HL-60 (cell line): ENCODE measurements at places on chromosomes 12 and 14.

- DNase-seq: no peak
These were observed 23.4 kb downstream of the PLEKHG3 start for GRCh38 chr14:64727551-64728071.

GRCh38 chr12:111411185-111411764, 5.6 kb downstream of the SH2B3 start:
- no peak for DNase-seq

DNA sequence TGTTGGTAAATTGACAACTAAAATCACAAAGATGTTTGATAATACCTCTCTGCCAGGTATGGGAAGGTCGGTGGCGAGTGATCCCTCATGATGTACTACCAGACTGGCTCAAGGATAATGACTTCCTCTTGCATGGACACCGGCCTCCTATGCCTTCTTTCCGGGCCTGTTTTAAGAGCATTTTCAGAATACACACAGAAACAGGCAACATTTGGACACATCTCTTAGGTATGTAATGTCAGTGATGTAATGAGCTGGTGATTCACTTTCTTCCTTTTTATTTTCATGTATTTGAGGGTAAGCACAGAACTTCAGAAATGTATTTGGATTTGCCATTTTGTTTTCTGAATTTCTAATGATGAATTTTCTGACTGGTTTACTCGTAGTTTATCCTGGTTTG, 42.6 kb upstream of the LRTM2 start:
- DNase-seq: no peak

- peak; percentile 2 for DNase-seq
These were observed 80.0 kb downstream of the NTF3 start for GRCh38 chr12:5511644-5512600.

- DNase-seq: no peak
These were observed 14.3 kb downstream of the MCRS1 start for GRCh38 chr12:49553512-49554088.

DNA sequence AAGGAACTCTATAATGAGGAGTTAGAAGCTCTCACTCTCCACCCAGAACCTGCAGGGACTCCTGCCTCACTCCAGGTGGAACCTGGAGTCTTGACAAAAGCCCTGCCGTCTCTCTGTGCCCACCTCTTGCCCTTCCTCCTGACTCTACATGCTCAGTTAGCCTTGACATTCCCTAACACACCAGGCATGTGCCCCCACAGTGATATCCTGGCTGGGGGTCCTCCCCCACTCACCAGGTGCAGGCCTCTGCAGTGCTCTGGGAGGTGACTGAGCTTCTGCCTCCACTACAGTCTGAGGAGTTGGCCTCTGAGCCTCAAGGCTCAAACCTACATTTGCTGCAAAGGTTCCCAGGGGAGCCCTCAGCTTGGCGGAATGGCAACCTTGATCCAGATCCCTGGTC, 300.7 kb downstream of the ADGRD1 start:
- DNase-seq: no peak

DNA sequence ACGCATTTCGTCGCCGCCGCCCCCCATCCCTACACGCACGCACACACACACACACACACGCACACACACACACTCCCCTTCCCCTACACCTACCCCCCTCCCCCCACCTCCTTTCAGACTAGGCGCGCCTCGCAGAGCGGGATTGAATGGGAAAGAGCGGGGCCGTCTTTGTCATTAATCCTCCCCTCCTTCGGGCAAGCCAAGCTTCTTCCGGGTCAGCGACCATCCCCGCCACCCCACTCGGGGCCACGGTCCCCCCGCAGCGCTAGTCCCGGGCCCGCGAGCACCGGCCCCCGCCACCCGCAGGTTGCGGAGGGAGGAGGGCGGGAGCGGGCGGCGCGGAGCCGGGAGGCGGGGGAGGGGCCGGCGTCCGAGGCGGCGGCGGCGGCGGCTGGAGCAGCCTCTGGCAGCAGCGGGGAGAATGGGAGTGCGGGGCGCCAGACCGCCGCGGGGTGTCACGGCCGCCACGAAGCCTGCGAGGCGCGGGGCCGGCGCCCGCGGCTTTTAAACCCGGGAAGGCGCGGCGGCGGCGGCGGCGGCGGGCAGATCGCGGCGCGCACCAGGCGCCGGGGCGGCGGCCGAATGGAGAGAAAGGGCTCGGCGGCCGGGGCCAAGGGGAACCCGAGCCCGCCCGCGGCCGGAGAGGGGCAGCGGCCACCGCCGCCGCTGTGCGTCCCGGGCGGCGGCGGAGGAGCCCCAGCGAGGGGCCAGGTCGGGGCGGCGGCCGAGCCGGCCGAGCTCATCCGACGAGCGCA, at the start of gene TTC9:
Gene TTC9 (plus strand): TSS at position 369 of the 755 bp plus-strand sequence. CDS start 214 bp downstream, at position 583.
- no peak for DNase-seq

DNA sequence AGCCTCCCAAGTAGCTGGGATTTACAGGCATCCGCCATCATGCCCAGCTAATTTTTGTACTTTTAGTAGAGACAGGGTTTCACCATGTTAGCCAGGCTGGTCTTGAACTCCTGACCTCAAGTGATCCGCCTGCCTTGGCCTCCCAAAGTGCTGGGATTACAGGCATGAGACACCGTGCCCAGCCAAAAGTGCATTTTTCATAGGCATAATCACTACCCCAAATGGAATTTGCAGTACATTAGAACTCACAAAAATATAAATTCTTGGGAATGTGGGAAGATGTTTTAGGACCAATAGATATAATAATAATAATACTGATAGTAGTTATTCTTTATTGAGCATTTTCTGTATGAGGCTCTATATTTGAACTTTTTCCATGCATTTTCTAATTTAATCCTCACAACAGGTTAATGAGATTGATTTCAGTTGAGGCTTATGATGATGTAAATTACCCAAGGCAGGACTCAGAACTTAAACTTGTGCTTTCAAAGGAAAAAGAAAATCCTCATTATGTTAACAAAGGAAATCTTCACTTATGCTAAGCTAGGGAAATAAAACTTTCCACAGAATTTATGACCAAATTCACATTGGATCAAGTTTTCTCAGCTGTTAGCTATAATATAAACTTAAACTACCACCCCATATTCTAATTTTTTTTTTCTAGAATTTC, 121.6 kb downstream of the SRGAP1 start:
- no peak for DNase-seq

DNA sequence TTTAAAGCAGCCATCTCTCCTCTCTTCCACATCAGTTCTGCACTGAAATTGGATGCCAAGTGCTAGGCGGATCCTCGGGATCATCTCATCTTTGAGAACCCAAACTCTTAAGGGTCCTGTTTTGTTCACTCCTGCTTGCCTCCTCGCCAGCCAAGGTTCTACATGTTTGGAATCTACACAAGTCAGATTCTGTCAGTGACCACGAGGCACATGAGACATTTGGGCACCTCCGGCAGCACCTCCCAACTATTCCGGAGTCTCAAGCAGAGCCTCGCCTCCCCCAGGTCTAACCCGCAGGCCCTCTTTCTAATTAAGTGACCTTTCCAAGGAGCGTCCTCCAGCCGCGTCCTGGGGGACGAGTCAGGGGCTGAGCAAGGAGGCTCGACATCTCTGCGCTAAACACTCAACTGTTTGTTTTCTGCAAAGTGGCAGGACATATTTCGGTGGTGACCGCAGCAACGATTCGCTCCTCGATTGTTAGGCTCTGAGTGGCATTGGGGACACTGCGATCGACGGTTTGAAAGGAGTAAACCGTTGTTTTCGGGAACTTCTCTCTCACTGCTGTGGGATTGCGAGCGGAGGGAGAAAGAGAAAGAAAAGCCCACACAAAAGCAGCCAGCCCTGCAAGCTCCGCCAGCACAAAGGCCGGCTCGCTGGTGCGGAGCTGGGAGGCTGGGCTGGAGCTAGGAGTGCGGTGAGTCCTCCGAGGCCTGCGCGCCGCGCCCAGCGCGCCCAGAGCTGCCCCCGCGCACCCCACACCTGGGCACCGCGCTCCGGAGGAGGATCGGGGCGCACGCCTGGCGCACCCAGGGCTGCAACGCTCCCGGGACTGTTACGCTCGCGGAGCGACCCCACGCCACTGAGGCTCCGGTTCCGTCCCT, 640 bp downstream of the ARMH4 start:
- DNase-seq: no peak

- DNase-seq: no peak
These were observed 30.6 kb downstream of the CDKL1 start for GRCh38 chr14:50366115-50366514.

- DNase-seq: no peak
These were observed 135.2 kb downstream of the HMGA2 start for GRCh38 chr12:65959452-65959851.

GRCh38 chr12:58657190-58657589, 263.1 kb downstream of the LRIG3 start:
- no peak for DNase-seq

DNA sequence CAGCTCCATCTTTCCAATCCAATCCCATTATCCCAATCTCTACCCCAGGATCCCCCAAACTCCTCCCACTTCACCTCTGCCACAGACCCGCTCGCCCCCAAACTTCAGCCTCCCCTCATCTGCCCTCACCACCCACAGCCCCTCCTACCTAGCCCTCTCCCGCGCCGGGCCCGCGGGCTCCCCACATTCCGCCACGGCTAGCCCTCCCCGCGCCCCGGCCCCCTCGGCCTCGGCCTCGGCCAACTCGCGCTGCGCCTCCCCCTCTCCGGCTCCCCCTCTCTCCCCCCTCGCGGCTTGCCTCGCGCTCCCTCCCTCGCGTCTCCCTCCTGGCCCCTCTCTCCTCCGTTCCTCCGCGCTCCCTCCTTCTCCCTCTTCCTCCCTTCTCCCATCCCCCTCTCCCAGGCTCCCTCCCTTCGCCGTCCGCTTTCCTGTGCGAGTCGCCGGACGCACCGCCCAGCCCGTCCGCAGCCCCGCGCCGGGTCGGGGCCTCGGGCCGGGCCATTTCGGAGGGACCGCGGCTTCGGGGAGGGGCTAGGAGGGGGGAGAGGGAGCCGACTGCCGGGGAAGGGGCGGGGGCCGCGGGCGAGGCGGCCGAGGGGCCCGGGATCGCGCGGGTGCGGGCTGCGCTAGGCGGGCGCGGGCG, at the start of gene ATN1:
Gene ATN1 (plus strand): TSS at position 581 of the 643 bp plus-strand sequence. CDS start 6,043 bp downstream, outside the sequence.
- DNase-seq: no peak

DNA sequence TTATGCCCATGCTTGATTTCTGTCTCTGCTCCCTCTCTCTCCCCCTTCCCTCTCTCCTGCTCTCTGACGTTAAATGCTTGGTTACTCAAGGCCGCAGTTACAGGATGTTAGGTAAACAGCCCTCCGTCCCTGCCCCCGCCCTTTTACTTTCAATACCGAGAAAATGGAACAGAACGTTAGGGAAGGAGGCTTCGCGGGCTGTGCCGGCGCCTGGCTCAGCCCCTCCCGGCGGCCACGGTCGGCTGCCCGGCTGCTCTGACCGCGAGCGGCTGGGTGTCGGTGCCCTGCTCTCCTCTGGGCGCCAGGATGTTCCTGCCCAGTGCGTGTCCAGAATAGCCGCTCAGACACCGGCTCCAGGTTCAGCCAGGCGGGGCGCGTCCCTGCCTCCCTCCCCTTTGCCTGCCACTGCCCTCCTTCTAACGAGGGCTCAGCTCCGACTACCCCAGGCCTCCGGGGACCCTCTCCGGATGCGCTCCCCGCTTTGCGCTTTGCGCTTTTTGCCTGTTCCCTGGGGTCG, 166.1 kb downstream of the ADCK1 start:
- DNase-seq: peak; percentile 26

GRCh38 chr12:49825360-49825970, 2.7 kb downstream of the NCKAP5L start:
- DNase-seq: peak; percentile 71

GRCh38 chr12:108008163-108008905, 120.8 kb upstream of the WSCD2 start:
- no peak for DNase-seq

GRCh38 chr14:69042299-69042698, 63.2 kb upstream of the ACTN1 start:
- DNase-seq: no peak

- DNase-seq: peak; percentile 52
These were observed 9.9 kb downstream of the BCL7A start for GRCh38 chr12:122031342-122032216.

GRCh38 chr12:102171951-102172350, 25.7 kb downstream of the PMCH start:
- DNase-seq: no peak
